Renal cortex interstitium (tissue), 15 donors: ENCODE measurements at places on chromosomes 11 and 22.

GRCh38 chr11:88012456-88012855, 162.8 kb downstream of the RAB38 start:
- DNase-seq: no peak

DNA sequence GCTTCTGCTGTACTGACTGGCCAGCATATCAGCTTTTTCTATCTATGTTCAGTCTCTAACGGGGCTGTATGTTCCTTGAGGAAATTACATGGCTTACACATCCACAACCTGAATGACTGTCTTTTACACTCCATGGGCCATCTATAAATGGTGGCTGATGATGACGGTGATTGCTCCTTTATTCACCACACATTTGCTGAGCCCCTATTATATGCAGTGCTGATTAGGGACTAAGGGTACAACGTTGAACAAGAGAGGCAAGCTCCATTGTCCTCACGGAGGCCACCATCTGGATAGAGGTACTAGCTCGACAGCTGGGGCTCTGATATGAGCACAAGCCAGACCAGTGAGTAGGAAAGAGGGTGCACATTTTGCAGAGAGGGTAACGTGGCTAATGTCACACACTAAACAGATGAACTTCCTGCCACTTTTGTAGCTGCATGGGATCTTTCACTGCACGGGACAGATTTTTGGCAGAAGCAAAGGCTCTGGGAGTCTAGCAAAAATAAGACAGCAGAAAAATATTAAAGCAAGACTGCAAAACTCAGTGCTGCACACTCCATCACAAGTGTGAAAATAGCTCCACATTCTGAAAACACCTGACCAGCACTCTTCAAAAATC, 30.6 kb downstream of the DRD2 start:
- no peak for DNase-seq

DNA sequence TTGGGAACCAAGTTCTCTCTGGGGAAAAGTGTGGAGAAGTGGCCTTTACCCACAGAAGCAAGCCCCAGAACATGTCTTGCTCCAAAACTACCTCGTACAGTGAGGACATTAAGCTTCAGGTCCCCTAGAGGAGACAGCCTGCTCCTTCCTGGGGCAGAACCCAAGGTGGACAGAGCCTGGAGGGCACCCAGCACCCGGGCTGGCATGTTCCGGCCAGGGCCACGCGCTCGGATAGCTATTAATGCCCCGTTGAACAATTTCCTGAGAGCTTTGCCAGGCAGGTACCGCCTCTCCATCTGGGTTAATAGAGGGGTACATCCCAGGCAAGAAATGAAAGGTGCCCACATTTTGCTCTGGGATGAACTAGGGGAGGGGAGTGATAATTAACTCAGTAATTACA, 169.0 kb upstream of the GRK3 start:
- no peak for DNase-seq

GRCh38 chr11:28447226-28447625, 339.0 kb downstream of the METTL15 start:
- DNase-seq: no peak

DNA sequence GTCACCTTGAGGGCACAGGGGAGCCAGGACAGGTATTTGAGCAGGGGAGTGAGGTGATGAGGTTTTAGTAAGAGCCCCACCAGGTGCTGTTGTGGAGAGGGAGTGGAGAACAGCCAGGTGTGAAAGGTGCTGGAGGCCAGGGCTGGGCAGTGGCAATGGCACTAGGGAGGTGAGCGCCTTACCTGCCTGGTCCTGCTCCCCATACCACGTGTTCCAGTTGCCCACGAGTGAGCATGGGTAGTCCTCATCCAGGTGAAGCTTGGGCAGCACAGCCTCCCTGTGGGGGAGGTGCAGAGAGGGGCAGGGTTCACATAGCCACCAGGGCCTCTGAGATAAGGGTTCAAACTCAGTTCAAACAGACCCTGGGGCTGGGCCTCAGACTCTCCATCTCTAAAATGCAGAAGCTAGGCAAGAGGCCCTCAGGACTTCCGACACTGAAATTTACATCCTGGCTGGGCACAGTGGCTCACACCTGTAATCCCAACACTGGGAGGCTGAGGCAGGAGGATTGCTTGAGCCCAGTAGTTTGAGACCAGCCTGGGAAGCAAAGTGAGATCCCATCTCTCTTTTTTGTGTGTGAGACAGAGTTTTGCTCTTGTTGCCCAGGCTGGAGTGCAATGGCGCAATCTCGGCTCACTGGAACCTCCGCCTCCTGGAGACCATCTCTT, 11.8 kb downstream of the NIPSNAP1 start:
- DNase-seq: no peak

DNA sequence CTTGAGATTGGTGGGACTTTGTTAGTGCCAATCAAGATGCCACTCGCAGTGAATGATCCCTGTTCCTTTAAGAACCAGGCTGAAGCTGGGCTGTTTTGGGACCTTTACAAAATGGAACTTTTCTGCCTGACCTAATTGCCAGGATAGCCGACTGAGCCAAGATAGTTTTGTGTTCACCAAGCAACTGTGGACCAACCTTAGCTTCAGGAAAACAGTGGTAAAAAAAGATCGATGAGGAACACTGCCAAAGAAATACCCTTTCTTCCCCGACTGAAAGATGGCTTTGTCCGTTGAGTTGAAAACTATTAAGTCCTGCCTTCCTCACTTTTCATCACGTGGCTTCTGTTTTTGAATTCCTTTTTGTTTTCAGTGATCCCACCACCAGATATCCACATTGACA, 157.9 kb upstream of the SORL1-AS1 start:
- no peak for DNase-seq

DNA sequence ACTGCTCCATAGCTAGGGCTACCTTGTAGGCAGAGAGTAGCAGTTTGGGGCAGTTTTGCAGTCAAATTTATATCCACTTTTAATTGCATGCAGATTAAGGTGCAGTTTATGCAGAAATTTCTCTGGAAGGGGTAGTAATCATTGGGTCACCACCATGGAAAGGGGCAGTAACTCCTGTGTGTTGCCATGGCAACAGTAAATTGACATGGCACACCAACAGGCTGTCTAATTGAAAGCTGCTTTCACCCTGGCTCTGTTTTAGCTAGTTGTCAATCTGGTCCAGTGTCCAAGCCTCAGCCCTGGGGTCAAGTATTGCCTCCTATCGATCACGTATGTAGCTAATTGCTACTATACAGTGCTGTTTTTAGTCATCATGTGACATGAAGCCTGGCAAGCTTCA, 786.1 kb upstream of the CNTN5 start:
- DNase-seq: no peak

DNA sequence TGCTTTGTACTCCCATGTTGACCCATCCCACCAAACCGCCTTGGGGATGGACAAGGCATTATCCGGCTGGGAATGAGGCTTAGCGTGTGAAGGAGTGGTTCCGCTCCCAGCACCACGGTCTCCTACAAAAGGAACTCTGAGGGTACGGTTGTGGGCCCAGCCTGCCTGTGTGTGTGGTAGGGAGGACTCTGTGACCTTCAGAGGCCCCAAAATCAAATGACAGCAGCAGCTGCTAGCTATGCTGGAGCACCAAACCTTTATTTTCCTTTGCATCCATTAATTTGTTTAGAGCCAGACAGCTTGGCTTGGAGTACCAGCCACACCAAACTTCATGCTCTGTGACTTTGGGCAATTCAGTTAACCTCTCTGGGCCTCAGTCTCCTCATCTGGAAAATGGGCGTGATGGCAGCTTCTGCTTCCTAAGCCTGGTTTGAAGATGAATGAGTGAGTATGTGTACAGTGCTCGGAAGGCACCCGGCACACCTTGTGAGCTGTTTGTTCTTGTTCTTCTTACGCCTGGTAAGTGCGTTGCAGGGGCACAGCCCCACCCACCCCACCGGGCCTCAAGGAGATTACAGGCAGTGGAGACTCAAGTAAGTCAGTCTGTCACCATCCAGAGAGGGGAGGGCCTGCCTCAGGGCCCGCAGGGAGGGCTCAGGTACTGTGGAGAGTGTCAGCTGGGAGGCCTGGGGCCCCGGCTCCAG, 25.3 kb downstream of the MB start:
- DNase-seq: no peak

- peak; percentile 64 for DNase-seq
These were observed 36.6 kb upstream of the VPREB1 start for GRCh38 chr22:22207845-22208564.

DNA sequence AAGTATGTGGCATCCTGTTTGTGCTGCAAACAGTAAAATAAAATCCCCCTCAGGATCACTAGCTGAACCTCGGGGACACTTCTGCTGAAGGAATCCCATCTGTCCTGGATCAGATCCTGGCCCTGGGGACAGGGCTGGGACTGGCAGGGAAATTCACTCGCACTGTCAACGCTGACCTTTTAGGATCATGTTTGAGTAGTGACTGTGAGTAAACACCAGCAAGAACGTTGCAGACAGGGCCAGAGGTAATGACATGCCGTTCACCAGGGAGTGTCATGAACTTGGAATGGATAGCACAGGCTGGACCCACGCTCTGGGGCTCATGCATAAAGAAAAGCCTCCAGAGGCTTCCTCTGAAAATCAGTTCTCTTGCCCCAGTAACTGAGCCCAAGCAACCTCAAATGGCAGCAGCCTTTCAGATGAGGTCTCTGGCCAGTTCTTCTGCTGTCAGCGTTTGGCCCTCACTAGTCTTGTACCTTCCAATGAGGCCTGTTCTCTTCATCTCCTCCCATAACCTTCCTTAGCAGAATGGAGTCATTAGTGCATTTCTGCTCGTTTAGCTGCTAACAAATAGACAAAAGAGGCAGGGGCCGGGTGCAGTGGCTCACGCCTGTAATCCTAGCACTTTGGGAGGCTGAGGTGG, 51.0 kb upstream of the BARX2 start:
- DNase-seq: no peak

DNA sequence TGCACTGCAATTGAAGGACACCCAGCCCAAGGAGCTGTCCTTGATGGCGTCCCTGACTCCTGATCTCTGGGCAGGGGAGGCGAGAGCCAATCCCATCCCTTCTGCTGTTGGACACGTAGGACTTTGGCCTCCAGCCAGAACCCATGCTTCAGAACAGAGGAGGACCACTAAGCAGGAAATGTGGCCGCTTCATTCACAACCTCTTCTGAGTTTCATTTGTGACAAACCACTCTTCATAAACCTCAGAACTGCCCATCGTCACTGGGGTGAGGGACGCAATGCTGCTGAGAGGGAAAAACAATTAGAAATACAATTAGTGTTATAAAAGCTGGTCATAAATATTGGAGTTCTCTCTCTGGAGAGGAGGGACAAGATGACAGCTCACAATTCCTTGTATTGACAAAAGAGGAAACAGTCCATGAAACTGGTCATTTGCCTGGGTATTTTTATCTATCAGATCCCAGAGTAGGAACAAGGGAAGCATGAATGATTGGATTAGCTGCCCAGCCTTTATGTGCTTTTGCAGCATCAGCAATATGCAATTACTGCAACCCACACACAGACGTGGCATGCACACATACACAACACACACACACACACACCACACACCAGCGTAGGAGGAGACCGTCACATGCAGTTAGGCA, 216.5 kb upstream of the CADM1 start:
- no peak for DNase-seq

GRCh38 chr11:67646535-67647336, 3.8 kb downstream of the ACY3 start:
- no peak for DNase-seq

- peak; percentile 75 for DNase-seq
These were observed 2.0 kb downstream of the HEPN1 start for GRCh38 chr11:124920870-124921609.

- DNase-seq: no peak
These were observed 54.3 kb downstream of the SWAP70 start for GRCh38 chr11:9718147-9718546.

DNA sequence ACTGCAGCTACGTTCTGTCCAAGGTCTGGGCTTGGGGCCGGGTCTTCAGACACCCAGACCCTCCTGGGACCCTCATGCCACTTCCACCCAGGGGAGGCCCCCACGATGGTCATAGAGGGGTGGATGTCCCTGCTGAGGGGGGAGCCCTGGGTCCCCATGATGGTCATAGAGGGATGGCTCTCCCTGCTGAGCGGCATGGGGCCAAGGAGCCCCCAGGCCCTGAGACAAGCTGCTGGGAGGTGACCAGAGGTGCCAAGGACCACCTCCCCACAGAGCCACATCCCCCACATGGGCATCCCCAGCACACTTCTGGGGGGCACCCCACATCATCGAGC, 7.2 kb downstream of the MUC5B start:
- DNase-seq: no peak

DNA sequence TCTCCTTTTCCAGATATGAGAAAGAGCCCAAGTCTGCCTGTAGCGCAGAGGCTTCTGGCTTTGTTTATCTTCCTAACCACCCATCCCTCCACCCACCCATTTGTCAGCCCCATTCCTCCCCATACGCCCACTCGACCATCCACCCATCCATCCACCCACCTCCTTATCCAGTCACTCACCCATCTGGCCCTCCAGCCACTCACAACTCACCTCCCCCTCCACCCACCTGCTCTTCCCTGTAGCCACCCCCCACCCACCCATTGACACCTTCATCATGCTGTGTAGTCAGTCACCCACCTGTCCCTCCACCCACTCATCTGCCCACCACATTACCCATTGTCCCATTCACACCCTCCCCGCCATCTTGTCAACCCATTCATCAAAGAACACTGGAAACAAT, 5.5 kb downstream of the CST6 start:
- no peak for DNase-seq

DNA sequence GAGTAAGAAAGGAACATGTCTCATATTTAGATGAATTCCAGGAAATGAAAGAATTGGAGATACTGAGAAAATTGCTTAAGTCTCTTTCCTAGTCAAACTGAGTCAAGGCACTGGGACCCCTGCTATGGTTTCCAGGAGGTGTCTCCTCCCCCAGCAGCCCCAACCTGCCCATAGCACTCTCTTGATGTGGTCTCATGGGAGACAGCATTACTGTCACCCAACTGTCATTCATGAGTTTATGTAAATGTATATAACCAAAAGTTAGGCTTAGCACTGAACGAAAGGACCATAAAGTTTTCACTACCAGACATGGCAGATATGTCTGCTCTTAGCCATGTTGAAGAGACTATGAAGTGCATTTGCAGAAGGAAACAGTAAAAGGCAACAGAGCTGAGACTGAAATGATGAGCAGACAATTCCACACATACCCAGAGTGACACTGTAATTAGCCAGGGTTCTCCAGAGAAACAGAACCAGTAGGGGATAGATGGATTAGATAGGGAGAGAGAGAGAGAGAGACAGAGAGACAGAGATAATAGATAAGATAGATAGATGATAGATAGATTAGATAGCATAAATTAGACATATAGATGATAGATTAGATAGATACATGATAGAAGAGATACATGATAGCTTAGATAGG, 328.1 kb downstream of the BRD1 start:
- DNase-seq: no peak

GRCh38 chr11:44997566-44997965, 46.9 kb upstream of the TP53I11 start:
- DNase-seq: no peak

GRCh38 chr22:19510919-19511341, 13.3 kb downstream of the CLDN5 start:
- DNase-seq: no peak

GRCh38 chr11:58647141-58647699, 24.8 kb downstream of the CNTF start:
- no peak for DNase-seq

GRCh38 chr11:79860336-79860735, 419.5 kb upstream of the TENM4 start:
- no peak for DNase-seq

- DNase-seq: no peak
These were observed 238.8 kb downstream of the TTC28 start for GRCh38 chr22:28440592-28441390.

- DNase-seq: no peak
These were observed 11.5 kb upstream of the TECTA start for GRCh38 chr11:121089566-121089965.
